ENCODE measurements at places on chromosomes 1 and 21.

- no peak for DNase-seq
These were observed 147.6 kb downstream of the RHOU start for GRCh38 chr1:228882771-228883450.

DNA sequence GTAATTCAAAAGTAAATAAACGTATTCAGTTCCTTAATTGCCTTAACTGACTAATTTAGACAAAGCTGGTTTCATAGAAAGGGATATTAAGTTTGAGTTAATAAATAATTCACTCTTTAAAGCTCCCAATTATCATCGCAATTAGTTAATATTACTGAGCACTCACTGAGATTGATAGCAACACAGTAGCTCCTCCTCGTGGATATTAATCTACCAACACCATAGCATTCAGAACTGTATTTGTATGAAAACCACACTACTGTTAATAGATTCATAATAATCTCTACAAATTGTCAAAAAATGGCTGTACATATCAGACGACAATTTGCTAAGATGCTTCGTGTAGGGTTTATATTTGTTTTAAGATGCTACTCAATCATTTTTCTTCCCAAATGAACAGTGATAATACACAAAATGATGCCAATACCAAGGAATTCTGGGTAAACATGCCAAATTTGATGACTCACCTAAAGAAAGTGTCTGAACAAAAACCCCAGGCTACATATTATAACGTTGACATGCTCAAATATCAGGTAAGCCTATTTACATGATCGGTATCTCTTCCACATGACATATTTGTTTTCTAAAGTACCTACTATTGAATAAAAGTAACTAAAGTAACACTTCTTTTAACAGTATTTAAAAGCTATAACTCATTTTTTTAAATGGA, 18.8 kb upstream of the DYNLT5 start:
- DNase-seq = no peak

DNA sequence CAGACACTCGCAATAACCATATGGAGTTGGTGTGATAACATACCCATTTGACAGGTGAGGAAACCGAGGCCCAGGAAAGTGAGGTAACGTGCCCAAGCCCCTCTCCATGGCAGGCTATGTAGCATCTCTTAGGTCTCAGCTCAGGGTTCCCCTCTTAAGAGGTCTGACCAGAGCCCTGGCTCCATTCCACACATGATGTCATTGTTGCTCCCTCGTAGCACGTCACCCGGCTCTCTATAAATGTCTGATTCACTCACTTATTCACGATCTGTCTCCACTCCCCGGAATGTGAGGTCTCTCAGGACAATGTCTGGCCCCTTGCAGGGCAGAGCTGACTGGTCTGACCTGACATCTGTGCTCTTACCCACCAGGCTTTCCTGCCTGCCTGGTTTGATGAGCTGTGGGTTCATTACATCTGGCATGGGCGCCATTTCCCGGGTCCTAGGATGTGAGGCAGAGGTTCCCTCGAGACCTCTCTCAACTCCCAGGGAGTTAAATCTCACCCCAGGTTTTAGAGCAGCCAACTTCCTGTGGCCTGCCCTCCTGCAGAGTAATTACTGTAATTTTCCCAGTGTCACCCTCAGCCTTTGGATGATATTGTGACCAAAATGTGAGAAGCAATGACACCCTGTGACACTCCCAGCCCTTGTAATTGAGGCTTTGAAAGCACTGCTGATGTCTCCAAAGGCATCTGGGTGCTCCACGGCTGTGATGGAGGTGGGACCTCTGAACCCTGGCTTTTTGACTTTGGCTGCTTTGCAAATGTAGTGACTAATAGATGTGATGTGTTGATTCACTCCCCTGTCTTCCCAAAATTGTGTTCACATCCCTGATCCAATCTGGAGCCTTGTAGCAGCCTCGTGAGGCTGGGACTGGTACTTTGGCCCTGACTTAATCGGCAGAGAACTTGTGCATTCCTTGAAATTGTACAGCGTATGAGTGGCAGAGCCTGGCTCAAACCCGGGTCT, 10.6 kb downstream of the ACTL8 start:
- DNase-seq = no peak

- DNase-seq = no peak
These were observed 7.1 kb upstream of the AGO3 start for GRCh38 chr1:35923791-35924221.

GRCh38 chr21:38819051-38819718, 13.5 kb downstream of the ETS2 start:
- no peak for DNase-seq

DNA sequence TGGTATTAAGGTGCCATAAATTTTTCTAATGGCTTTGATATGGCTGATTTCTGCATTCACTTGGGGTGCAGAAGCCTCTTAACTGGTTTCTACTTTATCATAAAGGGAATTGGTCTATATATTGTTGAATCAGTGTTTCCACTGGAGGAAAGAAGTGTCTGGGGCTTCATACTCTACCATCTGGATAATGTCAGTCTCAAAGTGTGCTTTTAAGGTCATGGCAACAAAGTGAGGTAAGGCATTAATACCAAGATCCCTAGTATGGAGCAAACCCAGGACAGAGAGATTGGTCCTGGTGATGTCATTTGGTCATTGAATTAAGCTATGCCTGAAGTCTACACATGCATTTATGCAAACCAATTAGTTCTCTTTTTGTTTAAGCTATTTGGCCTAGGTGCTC, 309.9 kb downstream of the DUSP10 start:
- DNase-seq = no peak

DNA sequence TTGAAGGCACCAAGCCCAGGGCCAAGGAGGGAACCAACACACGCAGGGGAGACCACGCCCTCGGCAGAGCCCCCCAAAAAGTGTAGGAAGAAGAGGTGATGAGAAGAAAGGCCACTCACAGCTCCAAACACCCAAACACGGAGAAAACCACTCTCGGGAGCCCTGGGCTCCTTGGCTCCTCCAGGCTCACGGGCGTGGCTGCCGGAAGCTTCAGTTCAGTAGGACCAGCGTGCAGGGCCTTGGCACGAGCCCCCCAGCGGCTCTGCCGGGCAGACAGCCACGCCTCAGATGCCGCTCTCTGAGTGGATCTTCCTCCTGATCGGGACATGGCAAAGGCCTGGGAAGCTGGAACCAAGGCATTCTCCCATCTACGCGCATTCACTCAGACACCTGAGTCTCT, 94.0 kb downstream of the NPHP4 start:
- no peak for DNase-seq

DNA sequence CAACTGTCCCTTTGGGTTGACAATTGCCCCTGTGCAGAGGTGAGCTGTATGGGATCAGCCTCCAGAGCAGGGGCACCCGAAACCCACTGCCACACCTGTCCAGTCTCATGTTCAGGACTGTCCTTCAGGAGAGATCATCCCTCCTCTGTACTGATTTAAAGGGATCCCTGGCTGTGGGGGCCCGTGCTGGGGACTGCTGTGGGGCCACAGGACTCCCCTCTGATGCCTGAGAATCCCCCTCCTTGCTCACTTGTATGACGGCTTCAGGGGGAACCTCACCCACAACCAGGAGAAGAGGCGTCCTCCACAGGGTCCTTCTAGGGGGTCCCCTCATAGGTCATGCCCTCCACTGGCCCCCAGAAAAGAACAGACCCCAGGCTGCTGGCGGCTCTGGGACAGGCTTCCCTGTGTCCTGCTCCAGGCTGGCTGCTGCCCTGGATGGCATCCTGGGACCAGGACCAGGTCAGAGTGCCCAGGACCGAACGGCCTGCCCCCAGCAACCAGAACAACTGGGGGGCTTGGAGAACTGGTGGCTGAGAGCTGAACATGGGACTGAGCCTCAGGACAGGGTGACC, 77.5 kb upstream of the ACTRT2 start:
- DNase-seq = no peak

GRCh38 chr1:226655251-226656163, 83.6 kb downstream of the ITPKB start:
- DNase-seq = peak; percentile 52

- no peak for DNase-seq
These were observed 247.0 kb downstream of the DNM3 start for GRCh38 chr1:172088256-172088655.

- DNase-seq = no peak
These were observed 99.6 kb downstream of the ZBTB18 start for GRCh38 chr1:244150665-244151064.

DNA sequence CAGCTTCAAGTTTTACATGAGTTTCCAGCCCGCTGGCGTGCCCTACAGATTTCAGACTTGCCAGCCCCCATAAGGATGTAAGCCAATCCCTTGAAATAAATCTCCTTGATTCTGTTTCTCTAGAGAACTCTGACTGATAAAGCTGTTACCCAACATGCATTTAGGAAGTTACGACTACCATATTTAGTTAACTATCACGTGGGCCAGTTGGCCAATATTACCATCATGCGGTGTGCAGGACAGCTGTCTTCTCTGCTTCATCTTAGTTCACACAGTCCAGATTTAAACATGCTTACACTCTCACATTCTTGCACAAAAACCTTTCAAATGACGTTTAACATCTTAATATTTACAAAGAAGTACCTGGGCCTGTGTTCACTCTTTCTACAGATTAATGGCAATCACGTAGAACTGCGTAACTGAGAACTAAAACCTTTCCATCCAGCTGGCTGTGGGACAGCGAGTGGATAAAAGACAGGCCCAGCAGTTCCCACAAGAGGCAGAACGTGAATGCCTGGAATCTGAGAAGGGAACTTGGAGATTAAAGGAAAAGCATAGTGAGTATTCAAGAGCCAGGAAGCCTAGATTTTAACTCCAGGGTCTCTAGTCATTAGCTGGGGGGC, 20.8 kb downstream of the FAM177B start:
- DNase-seq = no peak

DNA sequence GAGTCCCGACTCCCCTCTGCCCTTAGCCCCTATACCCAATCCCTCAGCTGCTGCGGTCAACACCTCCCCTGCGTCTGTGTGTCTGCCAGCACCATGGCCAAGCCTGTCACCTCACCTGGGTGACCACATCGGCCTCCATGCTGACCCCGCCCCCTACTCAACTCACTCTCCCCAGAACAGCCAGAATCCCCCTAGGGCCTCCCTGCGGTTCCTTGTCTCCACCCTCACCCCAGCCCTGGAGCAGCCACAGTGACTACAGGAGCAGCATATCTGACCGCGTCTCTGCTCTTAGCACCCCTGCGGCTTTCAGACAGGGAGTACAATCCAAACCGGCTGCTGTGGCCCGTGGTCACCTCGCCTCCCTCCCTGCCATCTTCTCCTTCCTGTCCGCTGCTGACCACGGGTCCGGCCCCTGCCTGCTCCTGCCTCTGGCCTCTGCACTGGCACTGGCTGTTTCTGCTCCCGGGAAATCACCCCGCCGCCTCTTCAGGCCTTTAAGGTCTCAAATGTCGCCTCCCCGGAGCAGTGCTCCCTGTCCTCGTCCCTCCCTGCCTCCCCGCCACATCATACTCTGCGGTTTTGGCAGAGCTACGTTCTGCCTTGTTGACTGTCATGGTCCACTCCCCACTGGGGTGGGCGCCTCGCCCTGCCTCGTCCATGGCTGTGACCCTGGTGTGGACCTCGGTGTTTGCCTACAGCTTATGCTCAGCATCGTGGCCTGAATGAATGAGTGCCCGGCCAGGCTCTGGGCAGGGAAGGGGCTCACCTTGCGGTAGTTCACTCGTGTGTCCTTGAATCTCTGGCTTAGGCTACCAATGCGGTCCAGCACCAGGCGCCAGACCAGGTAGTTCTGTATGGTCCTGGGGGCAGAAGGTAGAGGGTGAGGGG, 11.1 kb downstream of the PRXL2B start:
- no peak for DNase-seq

GRCh38 chr1:115076384-115076915, 12.9 kb downstream of the TSPAN2 start:
- DNase-seq = no peak

DNA sequence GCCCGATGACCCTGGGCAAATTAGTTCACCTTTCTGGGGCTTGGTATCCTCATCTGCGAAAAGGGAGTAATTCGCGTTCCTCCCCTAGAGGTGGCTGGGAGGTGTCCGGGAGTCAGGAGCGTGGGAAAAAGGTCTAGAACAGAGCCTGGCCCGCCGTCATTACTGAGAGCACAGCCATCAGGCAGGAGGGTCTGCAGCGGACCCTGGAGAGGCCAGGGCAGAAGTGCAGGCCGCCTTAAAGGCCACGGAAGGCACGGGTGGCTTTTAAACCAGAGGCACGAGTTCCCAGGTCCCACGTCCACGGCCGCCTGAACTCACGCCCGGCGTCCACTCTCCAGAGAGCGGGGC, 850 bp downstream of the PANK4 start:
- no peak for DNase-seq

DNA sequence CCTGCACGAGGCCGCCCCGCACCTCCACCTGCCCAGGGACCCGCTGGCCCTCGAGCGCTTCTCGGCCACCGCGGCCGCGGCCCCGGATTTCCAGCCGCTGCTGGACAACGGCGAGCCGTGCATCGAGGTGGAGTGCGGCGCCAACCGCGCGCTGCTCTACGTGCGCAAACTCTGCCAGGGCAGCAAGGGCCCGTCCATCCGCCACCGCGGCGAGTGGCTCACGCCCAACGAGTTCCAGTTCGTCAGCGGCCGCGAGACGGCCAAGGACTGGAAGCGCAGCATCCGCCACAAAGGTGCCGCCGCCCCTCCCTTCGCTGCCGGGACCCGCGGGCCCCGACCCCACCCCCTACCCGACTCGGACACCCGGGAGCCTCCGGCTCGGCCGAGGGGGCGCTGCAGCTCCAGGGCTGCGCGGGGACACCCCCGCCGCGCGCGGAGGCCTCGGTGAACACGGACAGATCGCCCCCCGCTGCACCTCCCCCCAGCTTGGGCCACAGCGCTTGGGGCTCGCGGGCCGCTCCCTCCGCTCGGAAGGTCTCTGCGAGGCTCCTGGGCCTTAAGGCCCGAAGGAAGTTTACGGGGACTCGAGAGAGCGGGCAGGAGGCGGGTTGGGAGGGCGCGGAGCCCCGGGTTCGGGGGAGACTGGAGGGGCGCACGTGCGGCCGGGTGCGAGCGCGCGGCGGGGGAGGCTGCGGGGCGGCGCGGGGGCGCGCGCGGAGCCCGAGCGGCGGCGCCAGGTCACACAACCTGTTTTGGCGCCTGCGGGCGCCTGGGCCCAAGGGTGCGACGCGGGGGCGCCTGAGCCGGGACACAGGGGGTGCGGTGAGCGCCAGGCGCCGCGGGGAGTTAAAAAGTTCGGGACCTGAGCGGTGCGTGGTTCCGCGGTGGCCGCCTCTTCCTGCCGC, 1.2 kb downstream of the SAMD11 start:
- DNase-seq = peak; percentile 63

- no peak for DNase-seq
These were observed 75.5 kb upstream of the IPO9 start for GRCh38 chr1:201753492-201753891.

GRCh38 chr21:24938573-24938972, 668.7 kb downstream of the MRPL39 start:
- no peak for DNase-seq

DNA sequence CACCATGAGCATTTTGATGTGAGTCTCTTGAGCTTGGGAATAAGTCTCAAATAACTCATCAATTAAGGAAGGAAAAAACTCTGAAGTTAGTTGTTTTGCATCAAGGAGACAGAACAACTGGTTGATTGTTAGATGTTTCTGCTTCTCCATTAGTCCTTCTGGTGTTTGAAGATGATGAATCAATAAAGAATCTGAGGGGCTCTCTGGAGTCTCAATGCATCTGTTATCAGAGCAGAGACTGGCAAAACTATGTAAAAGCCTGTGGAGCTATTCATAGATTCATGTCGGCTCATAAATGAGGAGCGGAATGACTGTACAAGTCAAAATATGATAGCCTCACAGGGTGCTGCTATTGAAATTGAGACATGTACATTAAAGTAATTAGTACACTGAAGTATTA, 73.3 kb upstream of the ZC3H11B start:
- no peak for DNase-seq
